ENCODE measurements at places on chromosomes 7 and 10.

- no peak for DNase-seq
Observed at GRCh38 chr10:101617824-101618568, 29.9 kb downstream of the DPCD start.

DNA sequence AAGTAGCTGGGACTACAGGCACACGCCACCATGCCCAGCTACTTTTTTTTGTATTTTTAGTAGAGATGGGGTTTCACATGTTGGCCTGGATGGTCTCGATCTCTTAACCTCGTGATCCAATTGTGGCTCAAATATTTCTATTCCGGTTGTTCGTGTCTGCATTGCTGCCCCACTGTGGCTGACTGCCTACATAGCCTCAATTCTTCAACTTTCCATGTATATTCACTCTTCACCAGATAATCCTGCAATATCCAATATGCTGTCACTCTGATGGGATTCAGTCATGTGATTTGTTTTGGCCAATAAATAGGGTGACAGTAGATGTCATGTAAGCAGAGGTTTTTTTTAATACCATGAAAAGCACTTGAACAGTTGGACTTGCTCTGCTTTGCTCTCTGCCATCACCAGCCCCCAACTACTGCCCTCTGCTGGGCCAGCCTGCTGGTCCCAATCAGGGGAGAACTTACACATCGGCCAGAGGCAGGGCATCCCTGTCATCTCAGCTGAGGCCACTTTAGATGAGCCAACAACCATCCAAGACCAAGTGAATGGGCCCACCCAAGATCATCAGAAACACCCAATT is 56.7 kb downstream of the NSUN6 start:
- no peak for DNase-seq

DNA sequence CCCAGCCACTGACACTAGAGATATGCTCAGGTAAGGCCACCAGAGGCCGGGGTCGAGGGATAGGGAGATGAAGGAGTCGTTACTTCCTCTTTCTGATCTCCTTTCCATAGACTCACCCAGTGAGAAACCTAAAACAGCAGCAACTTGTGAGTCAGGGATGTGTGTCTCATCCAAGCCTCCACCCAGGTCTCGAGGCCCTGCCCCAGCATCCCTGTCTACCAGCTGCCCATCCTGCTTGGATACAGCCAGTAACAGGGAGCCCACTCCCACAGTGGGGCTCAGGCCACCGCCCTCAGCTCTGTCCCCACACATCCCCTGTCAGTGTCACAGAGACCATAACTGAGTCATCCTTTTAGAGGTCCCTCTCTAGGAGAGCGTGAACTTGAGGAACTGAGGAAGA is 49.6 kb upstream of the CHST15 start:
- DNase-seq: no peak

- DNase-seq: no peak
Observed at GRCh38 chr10:75403144-75403938, 1.8 kb upstream of the ZNF503 start.

DNA sequence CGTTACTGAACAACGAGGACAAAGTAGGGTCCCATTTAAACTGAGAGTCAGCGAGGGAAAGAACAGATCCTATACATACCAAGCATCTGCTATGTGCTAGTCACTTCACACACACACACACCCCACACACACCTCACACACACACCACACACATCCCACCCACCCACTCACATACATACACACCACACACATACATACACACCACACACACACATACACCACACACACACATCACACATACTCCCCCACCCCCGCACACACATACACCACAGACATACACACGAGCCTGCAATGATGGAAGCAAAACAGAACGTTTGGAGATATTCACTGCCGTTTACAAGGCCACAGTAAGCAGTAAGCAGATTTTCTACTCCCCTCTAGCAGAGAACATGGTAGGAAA is 607 bp upstream of the GRB10 start:
- no peak for DNase-seq
